ENCODE measurements at places on chromosomes 11 and 22. TPM values are rescaled to one million over a fixed set of nuclear protein-coding genes. Genes with fewer than 3 reads are reported as not detected.

DNA sequence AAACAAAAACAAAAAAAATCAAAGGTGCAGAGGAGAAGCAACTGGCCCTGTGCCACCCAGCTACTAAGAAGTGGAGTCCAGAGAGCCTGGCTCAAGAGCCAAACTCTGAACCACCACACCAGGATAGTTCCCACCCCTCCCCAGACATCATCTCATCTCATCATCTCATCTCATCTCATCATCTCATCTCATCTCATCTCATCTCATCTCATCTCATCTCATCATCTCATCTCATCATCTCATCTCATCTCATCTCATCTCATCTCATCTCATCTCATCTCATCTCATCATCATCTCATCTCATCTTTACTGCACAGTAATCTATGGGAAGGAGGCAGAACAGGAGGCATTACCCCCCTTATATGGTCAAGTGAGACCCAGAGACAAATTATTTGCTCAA, 8.3 kb downstream of the CHRNA10 start:
- DNase-seq, result no peak

- peak; percentile 58 for DNase-seq
Measured at GRCh38 chr11:30196400-30197206, 34.2 kb upstream of the FSHB start.

The MPZL3 gene
- total RNA-seq, result 9.8 TPM

DNA sequence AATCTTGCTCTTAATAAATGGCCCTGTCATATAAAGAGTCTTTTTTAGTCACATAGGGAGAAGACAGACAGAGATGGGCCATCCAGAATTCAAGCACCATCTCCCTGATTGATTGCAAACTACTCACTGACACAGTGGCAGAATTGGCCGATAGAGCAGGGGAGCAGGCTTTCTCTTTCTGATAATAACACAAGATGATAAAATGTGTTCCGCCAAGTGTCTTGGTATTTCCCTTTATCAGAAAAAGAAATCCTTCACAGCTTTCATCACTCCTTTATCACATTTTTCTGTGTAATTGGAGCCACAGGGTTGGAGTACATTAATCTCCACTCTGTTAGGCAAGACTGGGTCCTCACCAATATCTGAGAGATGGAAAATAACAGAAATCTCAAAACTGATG, 406.0 kb downstream of the TMEM135 start:
- DNase-seq, result no peak
